Forelimb muscle (tissue), 1 donor: ENCODE measurements at places on chromosomes 1 and 21. TPM values are rescaled to one million over a fixed set of nuclear protein-coding genes. Genes with fewer than 3 reads are reported as not detected.

- DNase-seq = no peak
Observed at GRCh38 chr1:232476538-232476950, 153.4 kb downstream of the SIPA1L2 start.

DNA sequence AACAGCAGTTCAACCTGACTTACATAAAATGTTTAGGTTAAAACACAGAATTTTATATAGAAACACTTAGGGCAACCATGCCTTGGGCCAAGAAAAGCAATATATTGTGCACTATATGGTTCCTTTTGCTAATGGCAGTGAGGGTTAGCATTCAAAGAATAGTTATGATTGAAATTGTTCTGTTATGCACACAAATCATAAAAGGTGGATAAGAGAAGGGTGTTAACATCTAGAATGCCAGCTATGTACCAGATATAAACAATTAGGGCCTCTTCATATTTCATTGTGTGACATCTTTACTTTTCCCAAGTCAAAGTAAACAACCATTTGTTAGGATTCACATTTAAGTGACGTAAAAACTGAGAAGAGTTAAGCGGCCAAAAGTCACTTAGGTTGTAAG lies 308.0 kb upstream of the B3GALT2 start:
- no peak for DNase-seq

DNA sequence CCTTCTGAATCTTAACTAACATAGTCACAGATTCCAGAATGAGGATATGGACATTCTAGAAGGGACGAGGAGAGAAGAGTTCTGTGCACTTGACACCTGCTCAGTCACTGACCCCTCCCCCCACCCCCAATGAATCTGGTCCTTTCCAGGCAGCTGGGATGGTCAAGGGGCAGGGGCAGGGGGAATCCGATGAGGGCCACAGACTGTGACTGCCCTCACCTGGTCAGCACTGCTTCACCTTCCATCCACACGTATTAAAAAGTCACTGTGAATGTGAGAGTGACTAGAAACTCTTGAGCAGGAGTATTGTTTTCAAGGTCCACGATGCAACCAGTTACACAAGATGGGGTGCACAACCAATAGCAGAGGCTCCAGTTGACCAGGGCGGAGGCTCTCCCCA lies 9.5 kb upstream of the PRAMEF12 start:
- DNase-seq = no peak

GRCh38 chr1:10730985-10731384 lies 65.5 kb downstream of the CASZ1 start:
- no peak for DNase-seq

DNA sequence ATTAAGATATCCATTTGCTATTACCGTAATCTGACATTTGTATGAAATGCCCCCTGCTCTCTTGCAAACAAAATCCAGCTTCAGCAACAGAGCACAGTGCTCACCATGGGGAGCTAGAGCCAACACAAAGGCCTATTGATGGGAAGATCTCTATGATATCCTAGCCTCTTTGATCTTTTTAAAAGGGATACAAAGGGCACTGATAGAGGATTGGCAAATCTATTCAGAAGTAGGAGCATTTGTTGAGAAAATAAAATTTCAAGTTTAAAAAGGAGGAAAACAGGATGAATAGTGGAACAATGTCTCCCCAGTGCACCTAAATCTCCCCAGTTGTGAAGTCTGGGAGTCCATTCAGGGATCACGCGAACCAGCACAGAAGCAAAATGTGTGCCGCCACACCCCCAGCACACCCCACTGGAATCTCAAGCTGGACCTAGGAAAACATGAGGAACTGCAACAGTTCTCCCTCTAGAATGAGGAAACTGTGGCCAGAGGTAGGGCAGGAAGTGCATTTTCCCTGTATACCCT lies 32.2 kb downstream of the MRAP start:
- no peak for DNase-seq

DNA sequence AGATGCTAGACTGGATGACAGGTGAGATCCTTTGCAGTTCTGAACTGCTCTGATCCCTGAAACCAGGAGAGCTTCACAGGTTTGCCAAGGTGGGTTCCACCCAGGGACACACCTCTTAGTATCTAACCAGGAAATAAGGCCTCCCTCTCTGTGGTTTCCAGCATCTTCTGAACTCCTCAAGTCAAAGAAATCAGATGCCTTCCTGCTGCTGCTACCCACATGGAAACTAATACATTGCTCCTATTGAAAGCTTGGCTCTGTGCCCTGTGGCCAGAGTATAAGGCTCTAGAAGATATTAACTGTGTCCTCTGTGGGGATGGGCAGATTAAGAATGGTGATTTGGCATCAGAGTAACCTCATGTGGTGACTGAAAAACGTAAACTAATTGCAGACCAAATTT lies 75.0 kb upstream of the MRPS6 start:
- no peak for DNase-seq

- no peak for DNase-seq
Observed at GRCh38 chr1:168291222-168291837, 10.7 kb downstream of the TBX19 start.

DNA sequence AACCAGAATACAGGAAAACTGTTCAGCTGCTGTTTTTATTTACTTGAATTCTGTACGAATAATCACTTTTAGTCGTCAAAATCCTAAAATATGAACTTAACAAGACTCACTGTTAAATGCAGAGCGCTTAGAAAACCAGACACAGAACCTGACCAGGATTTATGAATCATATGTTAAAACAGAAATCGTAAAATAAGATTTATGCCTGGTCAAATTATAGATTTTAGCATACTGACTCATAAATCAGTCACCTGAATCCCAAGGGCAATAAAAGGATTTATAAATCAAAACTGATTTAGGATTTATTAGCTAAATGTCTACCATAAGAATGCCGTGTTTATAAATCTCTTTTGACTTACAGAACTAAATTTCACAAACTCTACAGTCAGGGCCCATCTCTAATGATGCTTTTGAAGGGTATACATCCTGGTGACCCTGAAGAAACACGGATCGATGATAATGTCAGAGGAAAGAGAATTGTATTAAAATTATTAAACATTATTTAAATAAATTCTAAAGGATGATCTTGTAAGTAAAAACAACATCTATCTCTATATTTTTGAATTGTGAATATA lies 28.8 kb downstream of the CYYR1 start:
- no peak for DNase-seq

DNA sequence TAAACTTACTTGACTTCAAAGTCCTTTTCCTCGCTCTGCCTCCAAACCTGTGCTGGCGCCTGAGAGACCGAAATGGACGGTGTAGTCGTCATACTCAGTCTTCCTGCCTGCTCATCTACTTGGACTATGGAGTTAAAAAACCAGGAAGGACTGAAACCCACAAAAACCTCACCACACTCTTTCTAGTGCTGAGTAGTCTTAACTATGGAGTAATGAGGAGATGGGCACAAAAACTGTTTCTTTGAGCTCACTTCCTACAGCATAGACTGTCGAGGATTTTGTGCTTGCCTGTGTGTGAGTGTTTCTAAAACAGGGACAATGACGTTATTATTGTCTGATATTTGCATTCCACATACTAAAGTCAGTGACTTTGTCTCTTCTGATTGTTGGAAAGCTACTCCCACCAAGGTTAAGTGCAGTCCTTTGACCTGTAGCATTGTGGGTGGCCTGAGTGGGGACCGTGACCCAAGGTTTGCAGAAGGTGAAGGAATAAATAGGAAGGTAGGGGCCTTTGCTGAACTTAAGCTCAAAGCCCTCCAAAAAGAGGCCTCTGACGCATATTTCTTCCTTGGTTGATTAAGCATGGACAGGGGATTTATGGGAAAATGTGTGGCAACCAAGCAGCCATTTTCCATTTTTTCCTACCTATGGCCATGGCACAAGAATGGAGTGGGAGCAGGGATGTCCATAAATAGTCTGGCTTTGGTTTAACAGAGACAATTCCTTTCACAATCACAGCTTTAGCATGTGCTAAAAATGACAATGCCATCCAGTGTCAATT lies 109.6 kb downstream of the ZBTB18 start:
- DNase-seq = no peak

DNA sequence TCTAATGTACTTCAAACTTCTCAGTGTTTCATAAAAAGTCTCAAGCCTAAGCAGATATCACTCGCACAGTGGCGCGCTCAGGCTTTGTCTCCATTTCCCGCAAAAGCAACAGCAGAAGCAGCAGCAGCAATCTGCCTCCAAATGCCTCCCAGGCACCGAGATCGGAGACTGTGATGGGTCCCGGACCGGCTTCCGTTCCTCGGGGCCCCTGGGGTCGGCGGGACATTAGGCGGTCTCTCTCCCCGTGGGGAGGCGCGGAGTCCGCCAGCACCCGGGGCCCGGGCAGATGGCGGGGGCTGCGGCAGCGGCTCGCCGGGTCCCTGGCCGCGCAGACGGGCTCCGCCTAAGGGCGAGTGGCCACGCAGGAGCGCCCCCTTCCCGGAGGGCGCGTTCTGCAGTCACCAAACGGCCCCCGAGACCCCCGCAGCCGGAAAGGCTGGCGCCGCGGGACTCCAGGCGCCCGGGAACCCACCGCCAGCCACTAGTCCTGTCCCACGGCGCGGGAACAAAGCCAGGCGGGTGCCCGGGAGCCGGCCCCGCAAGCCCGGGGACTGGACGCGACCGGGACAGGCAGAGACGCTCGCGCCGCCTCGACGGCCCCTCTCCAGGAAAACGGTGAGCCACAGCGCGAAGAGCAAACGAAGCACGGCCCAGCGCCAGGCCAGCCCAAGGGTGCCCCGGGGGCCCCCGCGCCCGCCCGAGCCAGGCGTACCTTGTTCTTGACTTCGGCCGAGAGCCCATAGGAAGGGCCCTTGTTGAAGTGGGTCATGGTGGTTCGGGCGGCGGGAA lies 590 bp downstream of the CNN3 start:
- DNase-seq = no peak

DNA sequence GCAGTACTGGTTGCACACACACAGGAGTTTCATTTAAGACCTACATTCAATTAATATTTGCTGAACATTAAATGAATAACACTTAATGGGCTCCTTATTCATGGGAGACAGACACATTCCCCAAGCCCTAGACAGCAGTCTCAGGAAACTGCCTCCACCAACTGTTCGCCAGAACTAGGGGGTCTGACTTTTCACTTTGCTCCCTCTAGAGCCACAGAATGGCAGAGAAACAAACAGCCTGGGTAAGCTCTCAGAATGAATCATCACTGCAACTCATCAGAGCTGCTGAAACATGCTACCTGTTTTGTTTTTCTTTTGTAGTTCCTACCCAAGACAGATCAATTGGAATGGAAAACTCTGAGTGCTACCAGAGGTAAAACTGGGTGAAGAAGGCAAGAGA lies 31.7 kb downstream of the ELK4 start:
- no peak for DNase-seq

DNA sequence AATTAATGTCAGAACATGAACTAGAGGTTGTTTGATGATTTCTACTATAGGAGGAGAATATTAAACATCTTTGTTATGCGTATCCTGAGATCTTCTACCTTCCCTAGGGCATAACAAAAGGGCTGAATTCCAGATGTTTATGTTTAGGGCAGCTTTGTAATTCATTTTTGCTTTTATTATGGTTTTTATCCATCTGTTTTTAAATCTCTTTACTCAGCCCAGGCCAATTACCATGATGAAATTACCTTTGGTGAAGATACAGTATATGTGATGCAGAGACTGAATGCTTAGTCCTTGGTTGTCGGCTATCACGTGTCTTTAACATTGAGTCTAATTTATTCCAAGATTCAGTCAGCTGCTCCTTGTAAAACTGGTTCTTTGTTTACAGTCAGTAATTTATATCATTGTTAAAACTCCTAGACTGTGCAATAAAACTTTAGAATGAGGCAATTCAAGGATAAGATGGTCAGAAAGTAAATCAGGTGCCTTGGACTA lies 176.9 kb downstream of the CTH start:
- DNase-seq = no peak

GRCh38 chr1:215986401-215986800 lies 419.3 kb downstream of the KCTD3 start:
- DNase-seq = no peak

DNA sequence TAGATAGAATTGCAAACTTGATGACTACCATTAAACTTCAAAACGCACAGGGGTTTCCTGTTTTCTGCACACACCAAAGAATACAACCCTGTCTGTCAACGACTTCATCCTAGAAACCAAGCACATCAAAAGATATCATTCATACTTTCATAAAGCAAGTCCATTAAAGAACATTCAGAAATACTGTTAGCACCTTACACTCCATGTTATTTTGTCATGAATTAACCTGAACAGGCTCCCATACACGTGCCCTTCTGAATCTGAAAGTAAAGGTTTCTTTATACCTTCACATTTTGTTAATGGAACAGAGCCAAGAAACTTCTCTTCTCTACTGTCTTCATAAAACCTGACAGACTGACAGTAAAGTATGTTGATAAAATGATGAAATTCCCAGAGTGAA lies 46.1 kb downstream of the PUM1 start:
- DNase-seq = no peak

- no peak for DNase-seq
Observed at GRCh38 chr1:18989176-18989799, 32.8 kb upstream of the IFFO2 start.

DNA sequence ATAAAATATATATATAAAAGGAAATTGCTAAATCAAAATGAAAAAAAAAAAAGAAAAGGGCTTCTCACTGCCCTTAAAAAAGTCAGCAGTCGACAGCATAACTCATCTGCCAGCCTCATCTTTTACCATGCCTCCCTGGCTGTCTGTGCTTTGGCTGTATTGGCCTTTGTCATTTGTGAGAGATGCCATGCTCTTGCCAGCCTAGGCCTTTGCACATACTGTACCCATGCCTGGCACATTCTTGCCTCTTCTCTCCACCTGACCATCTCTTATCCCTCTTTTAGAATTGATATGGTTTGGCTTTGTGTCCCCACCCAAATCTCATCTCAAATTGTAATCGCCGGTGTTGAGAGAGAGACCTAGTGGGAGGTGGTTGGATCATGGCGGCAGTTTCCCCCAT lies 37.1 kb downstream of the DIRAS3 start:
- DNase-seq = no peak

DNA sequence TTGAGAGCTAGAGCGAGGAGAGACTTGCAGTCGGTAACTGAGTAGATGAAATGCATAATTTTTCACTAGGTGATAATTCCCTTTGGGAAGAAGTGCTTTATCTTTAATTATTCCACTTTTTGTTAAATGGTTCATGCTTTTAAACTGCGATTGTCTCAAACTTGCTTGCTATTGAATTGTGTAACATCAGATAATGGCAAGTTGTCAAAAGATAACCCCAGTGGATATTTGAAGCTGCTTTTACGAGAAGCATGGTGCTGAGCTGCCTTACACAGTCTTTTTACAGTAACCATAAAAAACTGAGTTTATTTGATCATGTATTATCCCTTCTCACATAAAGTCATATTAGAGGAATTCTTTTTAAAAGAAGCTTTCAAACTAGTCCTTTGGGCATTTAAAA lies 30.2 kb downstream of the TMEM50B start:
- no peak for DNase-seq

The CD84 gene
- 1.5 TPM for polyA plus RNA-seq

The TNFSF18 gene
- 0.11 TPM for polyA plus RNA-seq

The SPATA46 gene
- 0.13 TPM for polyA plus RNA-seq

The GMEB1 gene
- 10.3 TPM for polyA plus RNA-seq

The AKR7A3 gene
- polyA plus RNA-seq = 1.4 TPM

The KRTAP10-3 gene
- not detected for polyA plus RNA-seq

The GNAT2 gene
- polyA plus RNA-seq = not detected

The LCE2B gene
- polyA plus RNA-seq = not detected

The SDC3 gene
- polyA plus RNA-seq = 42.3 TPM

The HSPA6 gene
- 0.57 TPM for polyA plus RNA-seq

The ARHGEF10L gene
- polyA plus RNA-seq = 23.2 TPM
